ENCODE measurements at places on chromosomes 5 and 9.
A peak's percentile ranks its signal among the peaks of the same experiment; 100 is the strongest.

GRCh38 chr9:27950382-27950781, 377.1 kb upstream of the C9orf72 start:
- no peak for DNase-seq

DNA sequence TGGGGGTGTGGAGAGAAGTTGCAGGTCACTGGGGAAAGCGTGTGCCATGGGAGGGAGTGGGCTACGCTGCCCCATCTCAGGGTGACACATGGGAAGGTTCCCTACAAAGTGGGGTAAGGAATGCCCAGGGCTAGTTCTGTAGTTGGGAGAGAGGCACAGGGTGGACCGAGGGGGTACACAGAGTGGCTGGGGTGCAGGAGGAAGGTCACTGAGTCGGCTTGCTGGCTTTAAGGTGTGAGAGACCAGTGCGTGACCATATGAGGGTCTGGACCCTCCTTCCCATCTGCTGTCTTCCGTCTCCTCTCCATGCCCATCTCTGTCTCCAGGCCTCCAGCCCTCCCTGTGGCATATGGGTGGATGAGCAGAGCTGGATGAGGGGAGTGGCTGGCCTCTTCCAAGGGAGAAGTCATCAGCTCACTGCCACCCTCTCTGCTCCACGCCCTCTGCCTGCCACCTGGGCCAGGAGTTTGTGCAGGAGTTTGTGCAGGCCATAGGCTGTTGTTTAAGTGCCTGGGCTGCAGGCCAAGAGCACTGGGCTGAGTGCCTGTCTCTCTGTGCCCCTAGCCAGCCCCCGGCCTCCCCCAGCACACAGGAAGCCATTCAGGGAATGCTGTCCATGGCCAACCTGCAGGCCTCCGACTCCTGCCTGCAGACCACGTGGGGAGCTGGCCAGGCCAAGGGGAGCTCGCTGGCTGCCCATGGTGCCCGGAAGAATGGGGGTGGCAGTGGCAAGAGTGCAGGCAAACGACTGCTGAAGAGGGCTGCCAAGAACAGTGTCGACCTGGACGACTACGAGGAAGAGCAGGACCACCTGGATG, 96.8 kb downstream of the PHF2 start:
- DNase-seq, result no peak

DNA sequence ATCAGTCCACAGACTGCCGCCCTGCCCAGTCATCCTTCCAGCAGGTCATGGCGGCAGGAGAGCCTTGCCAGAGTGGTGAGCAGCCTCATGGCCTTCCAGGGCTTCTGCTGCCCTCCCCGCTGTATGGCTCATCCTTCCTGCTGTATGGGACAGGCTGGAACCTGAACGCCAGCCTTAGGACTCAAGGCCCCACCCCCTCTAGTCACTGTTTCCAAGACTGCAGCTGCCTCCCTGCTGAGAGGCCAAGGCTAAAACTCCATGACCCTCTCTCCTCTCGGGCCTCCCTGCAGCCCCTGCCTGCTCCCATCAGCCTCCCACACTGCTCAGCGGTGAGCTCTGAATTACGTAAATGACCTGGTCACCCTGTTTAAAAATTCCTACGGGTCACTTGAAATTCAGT, 227.5 kb downstream of the AGTPBP1 start:
- DNase-seq, result no peak

DNA sequence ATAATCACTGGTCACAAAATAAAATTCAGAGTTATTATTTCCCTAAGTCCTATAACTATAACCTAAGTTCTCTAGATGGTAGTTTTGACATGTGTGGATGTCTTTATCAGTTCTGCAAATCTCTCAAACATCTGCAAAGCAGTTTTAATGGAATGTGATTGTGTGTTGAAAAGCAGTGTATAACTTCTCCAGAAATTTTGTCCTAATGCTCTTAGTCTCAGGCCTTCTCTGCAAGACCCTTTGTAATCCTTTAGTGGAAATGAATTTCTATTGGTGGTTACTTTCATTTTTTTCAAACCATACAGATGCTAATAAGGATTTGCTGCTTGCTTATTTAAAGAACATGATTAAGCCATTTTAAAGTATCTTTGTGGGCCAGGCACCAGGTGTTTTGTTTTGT, 75.5 kb upstream of the LHFPL2 start:
- no peak for DNase-seq

DNA sequence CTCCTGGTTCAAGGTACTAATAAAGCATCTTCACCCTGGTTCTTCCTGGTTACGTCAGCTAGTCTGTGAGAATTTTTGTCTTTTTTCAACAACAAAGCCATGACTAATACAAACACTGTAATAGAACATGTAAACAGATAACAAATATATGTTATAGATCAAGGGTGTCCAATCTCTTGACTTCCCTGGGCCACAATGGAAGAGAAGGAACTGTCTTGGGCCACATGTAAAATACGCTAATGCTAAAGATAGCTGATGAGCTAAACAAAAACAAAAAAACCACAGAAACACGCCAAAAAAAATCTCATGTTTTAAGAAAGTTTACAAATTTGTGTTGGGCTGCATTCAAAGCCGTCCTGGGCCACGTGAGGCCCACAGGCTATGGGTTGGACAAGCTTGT, 124.5 kb upstream of the GNA14 start:
- no peak for DNase-seq

GRCh38 chr9:5352637-5353248, 13.1 kb upstream of the RLN1 start:
- DNase-seq, result no peak

GRCh38 chr9:112866662-112867274, 23.9 kb downstream of the SLC46A2 start:
- DNase-seq, result no peak

GRCh38 chr9:136711751-136712689, at the start of gene DIPK1B:
DIPK1B (plus strand) TSS chr9:136712572; CDS start chr9:136712666, 94 bp downstream.
- no peak for DNase-seq

DNA sequence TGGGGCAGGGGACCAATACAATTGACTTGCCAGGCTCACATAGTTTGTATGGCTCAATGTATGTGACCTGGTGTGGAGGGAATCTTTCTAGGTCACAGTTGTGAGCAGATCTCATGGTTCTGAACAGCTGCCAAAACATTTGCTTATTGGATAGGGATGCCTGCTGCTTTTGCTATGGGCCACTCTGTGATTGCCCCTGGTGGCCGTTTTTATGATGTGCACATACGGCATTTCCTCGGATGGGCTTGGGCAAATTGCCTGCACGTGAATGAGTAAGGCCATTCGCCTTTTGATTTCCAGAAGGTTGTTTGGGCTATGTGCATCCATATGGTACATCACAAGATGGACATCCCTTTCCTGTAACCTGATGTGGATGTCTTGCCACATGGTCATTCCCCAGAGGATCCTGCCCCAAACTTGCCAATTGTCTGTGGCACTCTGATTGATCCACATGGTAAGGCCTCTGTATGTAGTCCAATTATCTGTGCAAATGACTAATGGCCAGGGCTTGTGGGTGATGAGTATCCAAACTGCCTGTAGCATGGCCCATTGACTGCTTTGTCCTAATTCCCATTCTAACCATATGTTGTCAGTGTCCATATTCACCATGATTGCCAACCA, 10.7 kb upstream of the SLC22A4 start:
- DNase-seq, result peak; percentile 67

GRCh38 chr5:96854067-96854466, 22.2 kb upstream of the ERAP2 start:
- DNase-seq, result no peak

DNA sequence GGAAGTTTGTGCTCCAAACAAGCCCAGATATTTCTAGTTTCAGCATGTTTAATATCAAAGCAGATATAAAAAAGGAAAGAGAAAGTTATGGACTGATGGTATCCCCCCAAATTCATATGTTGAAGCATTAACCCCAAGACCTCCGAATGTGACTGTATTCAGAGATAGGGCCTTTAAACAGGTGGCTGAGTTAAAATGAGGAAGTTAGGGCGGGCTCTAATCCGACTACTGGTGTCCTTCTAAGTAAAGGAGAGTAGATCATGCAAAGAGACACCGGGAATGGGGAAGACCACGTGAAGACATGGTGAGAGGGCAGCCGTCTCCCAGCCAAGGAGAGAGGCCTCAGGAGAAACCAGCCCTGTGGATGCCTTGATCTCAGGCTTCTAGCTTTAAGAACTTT, 324.1 kb upstream of the KIF2A start:
- no peak for DNase-seq

DNA sequence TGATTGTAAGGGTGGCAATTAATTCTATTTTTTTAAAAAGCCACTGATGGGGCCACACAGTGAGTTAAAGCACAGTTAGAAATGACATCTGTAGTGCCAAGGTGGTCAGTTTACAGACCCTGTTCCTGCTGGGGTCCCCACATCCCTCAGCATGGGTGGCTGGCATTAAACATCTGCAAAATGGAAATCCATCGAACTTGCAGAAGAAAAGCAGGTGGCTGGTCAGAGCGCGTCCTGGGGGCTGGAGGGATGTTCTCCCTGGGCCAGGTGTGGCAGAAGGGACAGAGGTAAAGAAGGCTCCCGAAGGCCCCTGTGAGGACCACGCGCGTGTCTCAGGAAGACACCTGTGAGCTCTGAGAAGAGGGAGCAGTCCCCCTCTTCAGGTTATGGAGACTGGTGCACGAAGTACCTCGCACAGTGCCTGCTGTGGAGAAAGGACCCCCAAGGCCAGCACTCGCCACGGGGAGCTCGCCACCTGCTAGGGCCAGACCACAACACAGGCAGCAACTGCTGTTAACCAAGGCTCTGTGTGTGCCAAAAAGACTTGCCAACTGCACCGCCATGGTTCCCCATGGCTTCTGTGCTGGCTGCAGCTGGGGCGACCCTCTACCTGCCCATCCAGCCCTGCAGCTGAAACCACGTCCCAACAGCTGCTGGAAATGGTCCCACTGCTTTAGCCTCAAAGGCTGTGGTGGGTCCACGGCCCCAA, 65.2 kb downstream of the RASGEF1C start:
- no peak for DNase-seq

GRCh38 chr9:129604766-129605163, 16.1 kb downstream of the C9orf50 start:
- DNase-seq, result no peak

All from iris pigment epithelial cell (primary cell).